Omental fat pad (tissue), 4 donors: ENCODE measurements at places on chromosomes 2 and 18. TPM values are rescaled to one million over a fixed set of nuclear protein-coding genes. Genes with fewer than 3 reads are reported as not detected.

GRCh38 chr2:128969374-128969773 lies 650.7 kb upstream of the HS6ST1 start:
- DNase-seq = no peak

DNA sequence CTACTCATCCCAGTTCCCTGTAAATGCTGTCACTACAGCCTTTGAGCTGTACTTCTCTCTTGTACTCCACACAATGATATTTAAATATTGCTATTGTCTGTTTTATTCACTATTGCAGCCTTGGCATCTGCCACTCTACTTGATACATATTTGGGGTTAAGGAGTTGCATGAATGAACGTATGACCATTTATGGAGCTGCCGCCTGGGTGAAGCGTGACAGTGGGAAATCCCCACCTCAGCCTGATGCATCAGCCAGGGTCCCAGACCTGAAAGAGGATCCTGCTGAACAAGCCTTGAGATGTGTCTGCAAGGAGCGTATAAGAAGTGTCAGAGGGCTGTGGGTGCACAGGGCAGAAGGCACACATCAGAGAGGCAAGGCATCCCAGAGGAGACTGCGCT lies 39.1 kb downstream of the MRPL35 start:
- DNase-seq = no peak

The ANKRD29 gene
- 51.9 TPM for total RNA-seq

DNA sequence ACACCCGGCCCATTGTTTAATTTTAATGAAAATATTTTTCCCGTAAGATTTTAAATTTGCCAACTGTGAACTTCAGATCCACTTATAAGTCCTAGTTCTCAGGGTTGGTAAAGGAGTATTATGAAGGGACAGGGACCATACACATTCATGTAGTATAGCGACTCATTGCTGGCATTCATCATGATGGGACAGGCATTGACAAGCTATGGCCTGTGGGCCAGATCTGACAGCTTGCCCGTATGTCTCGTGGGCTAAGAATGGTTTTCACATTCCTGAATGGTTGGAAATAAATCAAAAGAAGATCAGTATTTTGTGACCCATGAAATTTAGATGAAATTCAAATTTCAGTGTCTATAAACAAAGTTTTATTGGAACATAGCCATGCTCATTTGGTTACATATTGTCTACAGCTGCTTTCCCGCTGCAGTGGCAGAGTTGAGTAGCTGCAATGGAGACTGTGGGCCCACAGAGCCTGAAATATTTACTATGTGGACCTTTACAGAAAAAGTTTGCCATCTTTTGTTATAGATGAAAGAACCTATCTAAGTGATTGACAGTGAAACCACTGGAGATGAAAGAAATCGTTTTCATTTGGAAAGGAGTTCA lies 4.1 kb downstream of the RAPGEF4 start:
- DNase-seq = no peak

- DNase-seq = no peak
These were observed 1.2 kb upstream of the PER2 start for GRCh38 chr2:238289574-238289973.

- no peak for DNase-seq
These were observed 376.9 kb downstream of the RND3 start for GRCh38 chr2:150110548-150110947.

DNA sequence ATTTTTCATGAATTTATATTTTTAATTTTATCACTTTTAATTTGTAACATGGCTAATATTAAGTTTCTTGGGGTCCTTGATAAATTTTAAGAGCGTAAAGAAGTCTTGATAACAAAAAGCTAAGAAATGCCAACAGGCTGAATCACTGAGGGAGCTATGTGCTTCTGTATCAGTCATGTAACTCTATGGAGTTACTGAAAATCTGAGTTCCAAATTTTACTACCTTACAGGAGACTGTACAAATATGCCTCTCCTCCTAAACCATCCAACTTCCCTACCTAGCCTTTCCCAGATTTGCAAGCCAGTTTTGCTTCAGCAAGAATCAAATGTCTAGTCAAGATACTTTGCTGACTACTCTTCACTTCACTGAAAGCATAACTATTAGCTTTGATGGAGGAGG lies 35.7 kb downstream of the FEZ2 start:
- DNase-seq = no peak

GRCh38 chr2:126307740-126308139 lies 348.2 kb upstream of the GYPC start:
- no peak for DNase-seq

GRCh38 chr18:56200381-56200911 lies 437.9 kb downstream of the TXNL1 start:
- no peak for DNase-seq

- DNase-seq = no peak
These were observed 55.3 kb downstream of the CAB39 start for GRCh38 chr2:230767862-230768388.

GRCh38 chr2:41958775-41959174 lies 89.0 kb upstream of the PKDCC start:
- no peak for DNase-seq

The MAP3K20 gene
- total RNA-seq = 35.1 TPM

The IL1R2 gene
- 207 TPM for total RNA-seq

- DNase-seq = no peak
These were observed 68.3 kb downstream of the SPRED2 start for GRCh38 chr2:65363879-65364666.

- DNase-seq = no peak
These were observed 8.6 kb downstream of the RBFA start for GRCh38 chr18:80042785-80043184.

GRCh38 chr2:159438284-159438683 lies 151.8 kb upstream of the WDSUB1 start:
- DNase-seq = no peak

The CHST9 gene
- under 0.01 TPM for total RNA-seq

- DNase-seq = no peak
These were observed 14.4 kb downstream of the ADCYAP1 start for GRCh38 chr18:919078-919477.

The APOB gene
- 0.95 TPM for total RNA-seq

- no peak for DNase-seq
These were observed 29.0 kb downstream of the LAMA3 start for GRCh38 chr18:23718243-23718720.

The ALK gene
- total RNA-seq = not detected

The TRPM8 gene
- not detected for total RNA-seq

GRCh38 chr2:29033172-29033571 lies 41.2 kb downstream of the PCARE start:
- DNase-seq = no peak

The MEP1B gene
- 0.32 TPM for total RNA-seq

The KCMF1 gene
- total RNA-seq = 52.0 TPM

DNA sequence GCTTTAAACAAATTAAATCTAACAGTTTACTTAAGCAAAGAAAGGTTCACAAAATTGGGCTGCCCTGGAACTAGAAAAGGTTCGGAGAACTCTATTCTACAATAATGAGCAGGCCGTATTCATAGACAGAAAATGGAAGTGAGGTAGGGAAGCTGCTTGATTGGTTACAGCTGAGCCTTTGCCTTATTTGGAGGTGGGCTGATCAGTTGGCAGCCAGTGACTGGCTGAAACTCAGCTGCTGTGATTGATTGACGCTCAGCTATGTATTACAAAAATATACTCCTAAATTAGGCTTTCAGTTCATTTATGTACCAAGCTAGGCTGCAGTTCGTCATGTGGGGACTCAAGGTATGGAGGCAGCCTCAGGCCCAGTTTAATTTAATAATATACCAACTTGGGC lies 42.3 kb upstream of the TTR start:
- DNase-seq = no peak

The USP40 gene
- total RNA-seq = 50.6 TPM

DNA sequence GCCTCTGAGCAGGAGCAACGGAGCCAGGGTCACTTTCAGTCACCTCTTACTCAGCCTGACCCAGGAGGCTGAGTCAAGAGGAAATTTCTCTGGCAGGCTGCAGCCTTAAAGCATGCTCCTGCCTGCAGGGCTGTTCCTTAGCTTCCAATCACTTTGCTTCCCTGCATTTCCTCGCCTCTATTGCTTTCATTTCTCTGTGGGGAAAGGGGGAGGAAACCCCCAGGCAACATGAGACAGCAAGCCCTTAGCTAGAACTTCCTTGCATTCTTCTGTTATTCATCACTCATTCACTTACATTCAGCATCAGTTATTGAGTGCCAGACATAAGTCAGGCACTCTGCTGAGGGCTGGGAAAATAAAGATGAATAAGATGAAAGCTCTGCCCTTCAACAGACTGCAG lies 13.0 kb downstream of the XDH start:
- no peak for DNase-seq

GRCh38 chr2:98378196-98378595 lies 31.9 kb downstream of the CNGA3 start:
- DNase-seq = no peak

The SEMA4F gene
- 5.4 TPM for total RNA-seq

DNA sequence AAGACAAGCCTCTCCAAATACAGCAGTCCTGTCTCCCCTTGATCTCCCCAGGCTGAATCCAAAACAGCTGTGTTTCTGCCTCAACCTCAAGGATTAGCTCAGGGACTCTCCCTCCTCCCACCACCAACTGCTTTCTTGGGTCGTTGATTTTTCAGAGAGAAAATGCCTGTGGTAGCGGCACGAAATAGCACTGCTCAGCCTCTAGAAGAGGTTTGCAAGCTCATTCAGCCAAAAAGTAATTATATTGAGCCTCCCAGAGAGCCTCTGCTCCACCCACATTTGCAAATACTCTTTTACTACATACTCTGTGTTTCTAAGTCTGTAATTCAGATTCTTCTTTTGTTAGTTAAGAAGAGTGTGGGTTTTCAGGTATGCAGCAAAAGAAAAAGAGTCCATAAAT lies 396.4 kb upstream of the TNP1 start:
- no peak for DNase-seq

The CCDC74B gene
- total RNA-seq = 1.4 TPM

DNA sequence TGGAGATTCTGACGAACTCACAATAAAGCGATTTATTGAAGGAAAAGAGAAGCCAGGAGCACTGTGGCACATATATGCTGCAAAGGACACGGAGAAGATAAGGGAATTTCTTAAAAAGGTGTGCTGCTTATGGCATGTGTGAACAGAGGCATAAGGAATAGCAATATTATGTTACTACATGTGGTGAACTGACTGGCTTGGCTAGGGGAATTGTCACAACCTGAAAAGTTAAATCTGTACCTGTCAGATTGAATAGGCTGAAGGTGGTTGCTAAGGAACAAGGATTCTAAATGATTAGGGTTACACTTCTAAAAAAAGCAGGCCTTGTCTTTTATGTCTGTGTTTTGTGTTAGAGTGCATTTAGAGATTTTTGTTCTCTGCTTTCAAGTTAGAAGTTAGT lies 48.4 kb downstream of the KDM3A start:
- no peak for DNase-seq

- DNase-seq = no peak
These were observed 39.7 kb upstream of the EPAS1 start for GRCh38 chr2:46257476-46257875.

DNA sequence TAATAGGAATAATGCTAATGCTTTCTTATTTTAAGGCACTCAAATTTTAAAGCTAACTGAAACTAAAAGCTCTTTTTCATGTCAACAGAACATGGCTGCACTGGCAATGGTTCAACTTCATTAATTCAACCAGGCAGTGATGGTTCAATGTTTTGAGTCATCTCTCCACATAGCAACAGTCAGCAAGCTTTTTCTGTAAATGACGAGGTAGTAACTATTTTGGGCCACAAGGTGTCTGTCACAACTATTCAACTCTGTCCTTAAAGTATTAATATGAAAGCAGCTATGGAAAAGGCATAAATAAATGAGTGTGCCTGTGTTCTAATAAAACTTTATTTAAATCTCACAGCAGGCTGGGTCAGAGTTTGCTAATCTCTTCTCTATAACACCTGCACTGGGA lies 1425.6 kb upstream of the PIK3C3 start:
- no peak for DNase-seq

- DNase-seq = no peak
These were observed 158.0 kb upstream of the RAB6C start for GRCh38 chr2:129821445-129821844.

- DNase-seq = no peak
These were observed 1.5 kb downstream of the FAM110C start for GRCh38 chr2:44748-45341.

The CRYGD gene
- not detected for total RNA-seq

DNA sequence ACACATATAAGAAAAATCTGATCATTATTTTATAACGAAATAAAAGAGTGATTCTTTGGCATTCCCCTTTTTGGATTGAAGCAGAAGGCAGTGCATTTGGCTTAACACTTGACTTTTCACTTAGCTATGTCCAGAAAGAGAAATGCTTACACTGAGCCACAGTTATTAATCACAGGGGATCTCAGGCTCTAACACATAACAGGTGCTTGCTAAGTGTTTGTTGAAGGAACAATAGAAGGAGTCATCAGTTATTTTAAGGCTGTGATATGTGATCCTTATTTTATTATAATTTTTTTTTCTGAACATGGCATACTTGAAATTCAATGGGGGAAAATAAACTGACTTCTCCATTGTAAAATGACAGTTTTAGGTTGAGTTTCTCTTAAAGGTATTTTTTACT lies 209.5 kb downstream of the UBE2E3 start:
- no peak for DNase-seq

DNA sequence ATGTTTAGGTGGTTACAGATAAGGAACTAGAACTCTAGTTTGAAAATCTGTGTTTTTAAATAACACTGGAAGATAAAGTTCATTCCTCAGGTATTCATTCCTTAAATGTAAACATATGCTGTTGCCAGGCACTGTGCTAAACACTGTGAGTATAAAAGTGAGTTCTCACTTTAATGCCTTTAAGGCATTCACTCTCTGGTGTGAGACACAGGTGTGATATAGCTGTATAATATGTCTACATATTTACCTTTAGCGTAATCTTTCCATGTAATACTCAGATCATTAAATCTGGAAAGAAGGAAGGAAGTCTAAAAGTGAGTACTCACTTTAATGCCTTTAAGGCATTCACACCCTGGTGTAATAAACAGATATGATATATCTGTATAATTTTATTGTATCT lies 472.6 kb downstream of the PARD3B start:
- DNase-seq = no peak

The HADHB gene
- 130 TPM for total RNA-seq

- DNase-seq = no peak
These were observed 122.8 kb upstream of the WDSUB1 start for GRCh38 chr2:159409116-159409800.

GRCh38 chr2:170177950-170178781 lies at the start of gene MYO3B:
Gene MYO3B, plus strand, starts transcription at chr2:170178147. Its CDS starts 141 bp downstream, at chr2:170178288.
- DNase-seq = no peak
